ENCODE measurements at places on chromosomes 6 and 20.

- DNase-seq: no peak
Observed at GRCh38 chr20:49838546-49838945, 25.9 kb downstream of the SLC9A8 start.

DNA sequence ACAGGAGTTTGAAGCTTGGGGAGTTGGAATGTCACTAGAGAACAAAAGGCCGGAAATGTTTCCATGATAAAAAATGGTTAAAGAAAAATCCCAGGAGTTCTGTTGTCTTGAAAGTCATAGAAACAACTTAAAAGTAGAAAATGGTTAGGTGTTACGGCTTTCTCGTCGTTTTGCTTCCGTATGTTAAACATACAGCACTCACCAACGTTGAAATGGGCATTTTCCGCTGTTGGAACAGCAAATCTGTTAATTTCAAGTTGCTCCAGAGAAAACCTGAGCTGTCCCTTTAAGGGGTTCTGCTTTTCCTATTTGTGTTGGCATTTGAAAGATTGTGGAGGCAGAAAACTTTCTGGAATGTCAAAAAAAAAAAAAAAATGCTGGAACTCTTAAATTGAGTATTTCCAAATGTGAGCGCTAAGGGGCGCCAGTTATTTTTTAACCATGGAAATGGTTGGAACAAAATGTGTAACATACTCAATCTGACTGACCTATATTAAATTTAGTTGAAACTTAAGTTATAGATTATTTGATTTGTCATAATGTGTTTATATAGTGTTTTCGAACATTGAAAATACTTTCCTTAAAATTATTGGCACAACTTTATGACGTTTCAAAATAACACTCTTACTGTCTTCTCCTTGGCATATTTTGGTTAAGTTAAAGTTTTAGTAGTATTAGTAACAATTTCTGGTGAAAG lies 2.2 kb downstream of the QKI start:
- DNase-seq: peak; percentile 44

GRCh38 chr6:154550779-154551178 lies 40.3 kb upstream of the CNKSR3 start:
- no peak for DNase-seq

GRCh38 chr6:162864911-162865310 lies 137.1 kb downstream of the PACRG start:
- no peak for DNase-seq

DNA sequence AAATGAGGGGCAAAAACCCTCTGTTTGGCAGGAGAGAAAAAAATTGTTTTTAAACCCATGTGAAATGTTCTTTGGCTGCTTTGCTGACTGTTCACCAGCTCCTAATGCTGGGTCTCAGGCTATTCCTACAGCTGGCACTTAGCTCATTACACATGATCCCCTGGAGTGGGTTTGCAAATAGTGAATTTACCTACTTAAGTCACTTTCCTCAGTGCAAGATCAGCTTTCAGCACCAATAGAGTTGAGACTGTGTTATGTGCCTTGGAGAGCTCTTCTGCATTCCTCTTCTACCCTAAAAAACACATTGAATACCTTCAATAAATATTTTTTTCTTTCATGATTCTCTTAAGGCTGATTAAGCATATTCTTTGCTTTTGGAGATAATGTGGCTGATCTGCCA lies 58.4 kb upstream of the PRDM1 start:
- DNase-seq: no peak

- DNase-seq: no peak
Observed at GRCh38 chr6:41367061-41367460, 31.7 kb downstream of the NCR2 start.

GRCh38 chr6:16719488-16719887 lies 41.8 kb downstream of the ATXN1 start:
- no peak for DNase-seq

- DNase-seq: no peak
Observed at GRCh38 chr6:52390361-52390727, 28.4 kb downstream of the PAQR8 start.

DNA sequence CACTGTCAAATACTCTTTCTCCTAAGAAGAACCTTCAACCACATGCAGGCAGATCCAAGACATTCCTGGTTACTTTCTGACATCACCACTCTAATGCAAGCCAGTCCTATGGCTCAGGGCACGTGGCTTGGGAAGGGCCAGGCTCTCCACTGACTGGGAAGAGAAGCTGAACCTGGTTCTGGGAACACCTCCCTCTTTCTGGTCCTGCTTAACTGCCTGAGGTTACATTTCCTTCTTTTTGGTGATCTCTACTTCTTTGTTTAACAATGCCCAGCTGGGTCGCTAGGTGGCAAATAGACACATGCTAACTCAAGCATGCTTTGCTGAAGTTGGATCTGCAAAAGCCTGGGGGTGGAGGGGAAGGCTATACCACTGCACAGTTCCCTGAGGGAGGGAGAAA lies 249.8 kb downstream of the GMDS start:
- no peak for DNase-seq

DNA sequence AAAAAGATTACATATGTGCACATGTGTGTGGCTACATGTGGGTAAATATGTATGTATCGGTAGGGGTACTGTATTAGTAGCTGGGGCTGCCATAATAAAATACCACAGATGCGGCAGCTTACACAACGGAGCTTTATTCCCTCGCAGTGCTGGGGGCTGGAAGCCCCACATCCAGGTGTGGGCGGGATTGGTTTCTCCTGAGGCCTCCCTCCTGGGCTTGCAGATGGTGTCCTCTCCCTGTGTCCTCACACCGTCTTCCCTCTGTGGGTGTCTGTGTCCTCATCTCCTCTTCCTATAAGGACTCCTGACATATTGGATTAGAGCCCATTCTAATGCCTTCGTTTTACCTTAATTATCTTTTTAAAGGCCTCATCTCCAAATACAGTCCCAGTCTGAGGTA lies 97.7 kb downstream of the LY86 start:
- DNase-seq: no peak

GRCh38 chr6:157966589-157966977 lies 15.1 kb upstream of the SYNJ2 start:
- no peak for DNase-seq

DNA sequence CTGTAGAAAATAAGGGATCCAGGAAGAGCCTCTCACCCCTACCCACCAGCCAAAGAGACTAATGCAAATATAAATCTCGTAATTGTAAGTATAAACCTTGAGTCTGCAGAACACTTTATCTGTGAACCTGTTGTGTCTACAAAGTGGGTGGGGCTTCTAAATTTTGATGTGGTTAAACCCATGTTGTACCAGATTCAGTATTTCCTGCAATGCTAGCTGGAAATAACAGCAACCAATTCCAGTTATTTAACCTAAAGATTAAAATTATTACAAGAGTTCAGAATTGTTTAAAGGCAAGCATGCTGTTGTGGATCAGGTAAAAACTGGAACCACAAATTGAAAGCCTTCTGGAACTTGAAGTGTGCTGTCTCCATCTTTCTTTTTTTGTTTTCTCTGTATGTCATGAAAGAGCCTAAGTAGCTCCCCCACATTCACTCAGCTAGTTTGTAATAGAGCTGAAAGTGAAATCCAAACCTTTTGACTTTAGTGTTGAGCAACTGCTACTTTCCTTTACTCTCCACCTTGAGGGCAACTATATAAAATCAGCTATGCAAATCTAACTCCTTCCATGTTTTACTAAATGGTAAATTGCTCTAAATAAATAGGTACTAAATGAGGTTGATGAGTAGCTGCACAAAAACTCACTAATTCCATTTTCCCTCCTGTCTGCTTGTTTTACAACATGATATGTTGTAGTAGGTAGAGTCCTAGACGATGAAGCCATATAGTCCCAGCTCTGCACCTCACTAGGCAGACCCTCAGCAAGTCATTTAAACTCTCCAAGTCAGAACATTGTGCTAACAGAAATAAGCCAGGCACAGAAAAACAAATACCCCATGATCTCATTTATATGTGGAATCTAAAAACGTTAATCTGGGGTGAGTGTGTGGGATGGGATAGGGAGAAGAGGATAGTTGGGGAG lies 17.9 kb upstream of the THEMIS start:
- DNase-seq: no peak

GRCh38 chr6:40482532-40482931 lies 104.6 kb downstream of the LRFN2 start:
- no peak for DNase-seq

DNA sequence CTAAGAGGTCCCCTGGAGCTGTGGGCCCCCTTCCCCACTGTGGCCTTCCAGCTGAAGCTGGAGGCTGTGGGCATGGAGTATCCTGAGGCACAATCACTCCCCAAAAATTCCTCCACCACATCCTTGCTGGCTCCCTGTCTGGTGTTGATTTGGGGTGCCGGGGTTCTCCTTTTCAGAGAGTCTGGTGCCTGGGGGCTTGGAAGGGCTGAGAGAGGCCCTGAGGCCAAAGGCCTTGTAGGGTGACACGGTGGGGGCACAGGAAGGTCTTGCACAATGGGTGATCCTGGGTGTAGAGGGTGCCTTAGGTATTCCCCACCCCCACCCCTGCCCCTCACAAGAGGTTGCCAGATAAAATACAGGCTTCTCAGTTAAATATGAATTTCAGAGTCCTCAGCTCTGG lies 33.2 kb upstream of the VEGFA start:
- DNase-seq: no peak

Measured in NCI-H1048 (cell line).